ENCODE measurements at places on chromosomes 5 and 9.

- no peak for DNase-seq
Observed at GRCh38 chr9:2506321-2506720, 115.3 kb upstream of the VLDLR start.

DNA sequence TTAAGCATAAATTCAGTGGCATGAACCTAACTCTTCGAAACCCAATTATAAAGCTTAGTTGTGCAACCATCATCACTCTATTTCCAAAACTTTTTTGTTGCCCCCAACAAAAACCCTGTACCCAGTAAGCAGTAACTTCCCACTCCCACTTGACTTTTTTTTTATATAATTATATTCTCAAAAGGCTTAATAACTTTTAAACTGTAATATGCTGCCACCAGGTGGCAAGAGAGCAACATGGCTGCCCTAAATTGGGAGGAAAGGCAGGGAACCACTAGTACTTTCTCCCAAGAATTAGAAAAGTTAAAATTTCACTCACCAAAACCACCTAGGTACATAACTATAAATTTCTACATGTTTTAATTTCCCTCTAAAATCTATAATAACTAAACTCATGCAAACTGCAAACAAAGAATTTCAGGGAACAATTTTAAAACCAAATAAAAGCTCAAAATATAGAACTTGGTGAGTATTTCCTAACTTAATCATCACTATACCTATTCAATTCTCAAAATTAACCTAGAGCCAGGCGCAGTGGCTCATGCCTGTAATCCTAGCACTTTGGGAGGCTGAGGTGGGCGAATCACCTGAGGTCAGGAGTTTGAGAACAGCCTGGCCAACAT lies 50.2 kb upstream of the RNF38 start:
- no peak for DNase-seq

- DNase-seq, result no peak
Observed at GRCh38 chr5:132640613-132641012, 17.4 kb upstream of the IL13 start.

DNA sequence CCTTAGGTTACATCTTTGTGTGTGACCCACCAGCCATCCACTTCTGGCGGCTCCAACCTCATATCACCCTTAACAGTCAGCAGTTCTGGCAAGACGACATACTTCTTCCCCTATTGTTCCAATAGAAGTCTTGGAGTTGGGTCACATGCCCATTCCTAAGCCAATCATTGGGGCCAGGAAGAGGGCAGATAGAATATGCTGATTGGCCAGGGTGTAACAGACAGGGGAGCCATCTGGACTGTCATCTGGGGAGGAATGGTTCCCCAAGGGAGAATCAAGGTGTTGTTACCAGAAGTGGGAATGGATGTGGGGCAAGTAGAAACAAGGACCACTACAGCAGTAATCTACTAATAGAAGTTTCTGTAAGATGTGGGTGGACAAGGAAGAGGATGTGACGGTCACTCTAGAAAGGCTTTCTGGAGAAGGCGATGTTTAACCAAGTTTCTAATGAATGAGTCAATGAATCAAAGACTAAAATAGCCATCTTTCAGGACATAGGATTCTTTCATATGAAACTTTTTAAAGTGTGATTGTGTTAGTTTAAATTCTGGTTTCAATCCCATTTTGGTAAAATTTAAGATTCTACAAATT lies 200.4 kb downstream of the ARHGAP26 start:
- no peak for DNase-seq

GRCh38 chr5:133265257-133265656 lies 213.4 kb downstream of the HSPA4 start:
- no peak for DNase-seq

DNA sequence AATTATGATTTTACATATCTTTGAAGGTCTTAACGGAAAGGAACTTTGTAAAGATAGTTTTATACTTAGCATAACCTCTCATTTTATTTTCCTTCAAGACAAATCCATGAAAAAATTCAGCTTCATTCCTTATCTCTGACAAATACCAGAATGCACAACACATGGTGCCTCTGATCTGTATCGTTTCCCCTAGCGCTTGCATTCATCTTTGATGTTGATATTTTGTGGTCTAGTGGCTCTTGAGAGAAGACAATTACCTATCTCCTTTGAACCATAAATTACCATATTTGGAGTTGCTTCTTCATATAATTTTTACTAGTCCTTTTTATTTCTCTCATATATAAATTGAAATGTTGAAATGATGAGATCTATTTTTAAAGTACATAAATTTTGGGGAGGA lies 551.3 kb downstream of the PDE4D start:
- no peak for DNase-seq

- no peak for DNase-seq
Observed at GRCh38 chr5:172410160-172410559, 44.2 kb downstream of the SH3PXD2B start.

GRCh38 chr5:134392301-134392700 lies 19.4 kb downstream of the CDKN2AIPNL start:
- no peak for DNase-seq

GRCh38 chr9:130824079-130824478 lies 11.0 kb upstream of the ABL1 start:
- DNase-seq, result no peak

DNA sequence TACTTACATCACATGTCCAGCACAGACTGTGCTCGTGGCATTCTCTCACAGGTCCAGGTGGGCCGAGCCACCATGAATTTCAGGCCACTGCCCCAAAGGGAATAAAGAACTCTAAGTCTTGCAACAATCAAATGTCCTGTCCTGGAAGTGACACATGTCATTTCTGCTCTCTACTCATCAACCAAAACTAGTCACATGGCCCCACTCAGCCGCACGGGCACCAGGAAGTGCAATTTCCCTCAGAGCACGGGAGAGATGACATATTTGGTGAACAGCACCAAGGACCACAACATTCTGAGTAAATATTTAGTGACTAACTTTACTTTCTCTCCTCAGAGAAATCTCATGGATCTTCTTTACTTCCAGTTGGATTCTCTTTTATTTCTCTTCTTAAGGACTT lies 131.1 kb upstream of the TUT7 start:
- DNase-seq, result no peak

DNA sequence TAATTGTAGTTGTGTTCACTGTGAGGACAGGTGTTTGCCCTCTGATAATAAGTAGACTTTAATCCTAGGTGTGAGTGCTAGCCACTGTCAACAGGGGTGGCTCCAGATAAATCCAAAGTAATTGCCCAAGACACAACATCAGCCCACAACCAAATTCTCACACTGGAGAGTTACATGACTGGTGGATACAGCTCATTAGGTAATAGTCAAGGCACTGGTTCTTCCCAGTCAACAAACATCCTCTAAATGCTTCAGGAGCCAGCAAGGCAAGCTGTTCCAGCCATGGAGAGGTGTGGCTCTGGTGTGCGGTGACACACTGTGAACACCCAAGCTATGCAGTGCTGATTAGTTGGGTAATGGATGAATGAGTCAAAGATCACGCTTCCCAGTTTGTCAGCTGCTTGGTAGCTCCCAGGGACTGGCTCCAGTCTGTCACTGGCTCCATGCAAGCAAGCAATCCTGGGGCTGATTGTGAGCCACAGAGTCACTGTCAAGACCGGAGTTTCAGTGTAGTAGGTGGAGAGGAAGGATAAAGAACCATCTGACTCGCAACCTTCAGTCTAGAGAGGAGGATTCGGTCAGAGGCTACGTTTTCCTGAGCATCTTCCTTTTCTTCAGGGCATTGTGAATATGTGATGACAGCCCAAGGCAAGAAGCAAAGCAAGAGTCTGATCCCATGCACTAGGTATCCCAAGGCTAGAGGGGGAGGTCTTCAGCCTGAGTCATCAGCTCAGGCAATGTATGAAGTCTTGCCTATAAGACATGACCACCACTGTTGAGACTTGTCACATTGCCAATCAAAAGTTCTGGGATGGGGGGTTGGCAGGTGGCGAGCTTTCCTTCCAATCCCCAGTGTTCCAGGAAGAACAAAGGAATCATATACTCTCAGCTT lies 63.1 kb downstream of the UGCG start:
- DNase-seq, result no peak

DNA sequence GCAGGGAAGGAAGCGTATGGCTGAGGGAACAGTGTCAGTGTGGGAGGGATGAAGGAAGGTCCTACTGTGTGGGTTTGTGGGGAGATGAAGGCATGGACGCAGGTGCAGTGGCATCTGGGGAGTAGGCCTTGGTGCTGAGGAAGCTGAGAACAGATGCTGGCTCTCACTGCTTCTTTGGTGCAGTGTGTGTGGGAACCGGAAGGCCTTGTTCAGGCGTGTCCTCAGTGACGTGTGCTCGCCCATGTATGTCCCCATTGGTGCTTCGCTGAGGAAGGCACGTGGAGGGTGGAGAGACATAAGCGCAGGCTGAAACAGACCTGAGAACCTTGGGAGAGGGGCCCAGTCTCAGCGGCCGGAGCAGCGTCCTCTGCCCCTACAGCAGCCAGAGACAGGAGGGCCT lies 18.7 kb downstream of the ADAMTS13 start:
- no peak for DNase-seq

GRCh38 chr5:126234563-126235195 lies 188.5 kb upstream of the GRAMD2B start:
- DNase-seq, result no peak

- no peak for DNase-seq
Observed at GRCh38 chr5:138762110-138762509, 8.9 kb downstream of the CTNNA1 start.

DNA sequence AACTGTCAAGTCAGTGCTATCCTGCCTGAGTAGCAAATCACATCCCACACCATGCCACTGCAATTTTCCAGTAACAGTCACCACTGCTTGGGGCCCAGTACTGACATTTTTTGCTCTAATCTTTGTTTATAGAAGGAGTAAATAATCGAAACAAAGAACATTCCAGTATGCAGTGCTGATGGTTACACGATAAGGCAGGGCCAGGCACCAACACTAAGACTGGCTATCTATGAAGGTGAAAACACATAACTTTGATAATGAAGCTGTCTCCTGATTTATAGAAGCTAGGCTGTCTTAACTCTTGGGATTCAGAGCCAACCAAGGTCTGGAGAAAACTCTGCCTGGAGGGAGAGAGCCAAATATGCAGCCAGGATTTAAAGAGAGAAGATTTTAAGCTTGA lies 365.3 kb downstream of the BNC2 start:
- DNase-seq, result no peak

DNA sequence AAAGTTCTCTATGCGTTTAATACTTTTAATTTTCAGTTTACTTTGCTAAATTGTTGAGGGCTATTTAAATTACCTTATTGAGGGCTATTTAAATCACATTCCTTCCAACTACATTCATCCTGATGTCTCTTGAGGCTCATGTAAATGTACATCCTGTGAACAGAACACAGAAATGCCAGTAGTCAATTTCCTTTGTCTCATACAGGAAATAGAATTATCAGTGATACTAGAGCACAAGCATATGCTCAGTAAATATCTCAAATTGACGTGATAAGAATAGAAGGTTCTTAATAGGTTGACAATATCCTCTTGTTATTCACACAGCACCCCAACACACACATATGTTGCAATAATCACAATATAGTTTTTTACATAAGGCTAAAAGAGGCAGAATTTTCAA lies 449.0 kb downstream of the CYLC2 start:
- DNase-seq, result no peak

GRCh38 chr5:102853680-102854079 lies 98.6 kb downstream of the PAM start:
- DNase-seq, result no peak

Measured in omental fat pad (tissue), 4 donors.